ENCODE measurements at places on chromosomes 1 and 21.

DNA sequence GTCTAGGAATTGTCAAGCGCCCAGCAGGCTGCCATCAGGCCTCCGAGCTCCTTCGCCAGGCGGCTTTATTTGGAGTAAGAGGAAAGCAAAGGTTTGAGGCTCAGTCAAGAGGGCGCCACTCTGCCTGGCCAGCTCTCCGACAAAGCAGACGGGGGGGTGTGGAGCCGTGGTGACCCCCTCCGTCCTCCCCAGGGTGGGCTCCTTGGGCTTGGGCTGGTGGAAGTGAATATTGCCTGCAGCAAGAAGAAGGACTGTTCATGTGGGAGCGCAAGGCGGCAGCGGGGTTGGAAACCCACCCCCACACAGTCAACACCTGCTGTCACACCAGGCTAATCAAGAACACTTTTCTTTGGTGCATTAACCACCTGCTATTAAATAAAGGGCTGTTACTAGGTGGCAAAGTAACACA is 14.6 kb downstream of the EPHX1 start:
- DNase-seq = no peak

- no peak for DNase-seq
Measured at GRCh38 chr1:239250353-239251035, 135.9 kb upstream of the CHRM3 start.

DNA sequence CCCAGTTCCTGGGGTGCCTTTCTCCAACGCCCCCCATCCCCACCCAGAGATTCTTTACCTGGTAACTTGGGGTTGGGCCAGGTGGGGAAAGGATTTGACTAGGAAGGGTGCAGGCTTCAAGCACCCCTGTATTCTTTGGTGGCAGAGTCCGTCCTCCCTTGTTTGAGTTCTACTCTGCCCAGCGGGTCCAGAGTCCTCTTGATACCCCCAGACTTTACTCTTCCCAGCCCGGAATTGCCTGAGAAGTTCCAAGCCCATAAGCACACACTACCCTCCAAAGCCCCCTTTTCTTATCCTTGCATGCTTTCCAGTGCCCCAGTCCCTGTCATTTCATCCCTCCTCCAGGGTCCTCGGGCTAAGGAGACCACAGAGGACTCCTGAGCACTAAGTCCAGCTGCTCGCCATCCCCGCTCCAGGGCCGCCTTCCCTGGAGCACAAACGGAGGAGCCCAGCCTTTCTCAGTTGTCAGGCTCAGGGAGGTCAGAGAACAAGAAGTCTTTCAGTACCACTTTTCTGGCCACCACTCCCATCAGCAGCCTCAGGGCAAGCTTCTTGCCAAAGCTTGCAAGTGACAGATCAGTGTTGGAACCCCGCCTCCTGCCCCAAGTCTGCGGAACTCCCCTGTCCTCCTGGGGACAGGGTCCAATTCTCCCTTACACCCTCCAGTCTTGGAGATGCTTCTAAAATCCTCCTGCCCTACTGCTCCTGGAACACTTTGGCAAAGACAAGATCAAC is 12.2 kb downstream of the SLC45A3 start:
- no peak for DNase-seq

DNA sequence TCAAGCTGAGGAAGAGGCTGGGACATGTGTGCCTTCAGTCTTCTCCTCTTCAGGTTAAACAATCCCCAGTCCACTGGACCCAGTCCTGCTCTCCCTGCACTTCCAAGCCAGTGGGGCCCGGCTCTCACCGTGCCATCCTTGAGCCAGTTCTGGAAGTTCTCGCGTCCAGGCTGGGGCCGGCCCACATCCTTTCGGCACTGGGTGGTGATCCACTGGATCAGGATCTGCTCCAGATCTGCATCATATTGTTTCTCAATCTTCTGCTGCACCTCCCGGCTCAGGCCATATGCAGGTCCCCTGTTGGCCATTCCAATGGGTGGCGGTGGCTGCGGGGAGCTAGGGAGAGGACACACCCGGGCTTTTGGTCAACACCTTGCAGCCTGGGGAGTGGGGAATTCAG is 5.1 kb downstream of the TAGLN2 start:
- DNase-seq = no peak

DNA sequence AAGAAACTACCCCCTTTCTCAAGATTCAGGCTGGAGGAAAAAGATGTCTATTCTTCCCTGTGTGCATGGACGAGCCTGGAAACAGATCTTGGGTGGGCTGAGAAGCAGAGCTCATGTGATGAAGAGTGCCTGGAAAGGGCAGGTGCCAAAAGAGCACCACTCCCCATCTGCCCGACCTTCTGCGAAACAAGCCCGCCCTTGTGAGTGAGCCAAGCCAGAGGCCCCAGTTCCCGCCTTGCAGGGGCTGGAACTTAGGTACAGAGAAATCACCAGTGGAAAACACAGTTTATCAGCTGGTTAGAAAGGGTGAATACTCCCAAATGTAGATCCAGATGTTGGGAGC is 26.7 kb upstream of the A3GALT2 start:
- no peak for DNase-seq

DNA sequence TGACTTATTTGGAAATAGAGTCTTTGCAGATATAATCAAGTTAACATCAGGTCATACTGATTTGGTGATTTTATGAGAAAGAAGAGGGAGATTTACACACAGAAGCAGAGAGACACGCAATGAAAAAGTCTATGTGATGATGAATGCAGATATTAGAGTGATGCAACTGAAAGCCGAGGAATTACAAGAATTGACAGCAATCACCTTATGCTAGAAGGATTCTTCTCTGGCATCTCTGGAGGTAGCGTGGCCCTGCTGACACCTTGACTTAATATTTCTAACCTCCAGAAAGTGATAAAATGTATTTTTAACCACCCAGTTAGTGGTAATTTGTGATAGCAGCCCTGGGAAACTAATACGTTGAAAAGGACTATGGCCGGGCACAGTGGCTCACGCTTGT is 14.2 kb upstream of the CFH start:
- DNase-seq = no peak

DNA sequence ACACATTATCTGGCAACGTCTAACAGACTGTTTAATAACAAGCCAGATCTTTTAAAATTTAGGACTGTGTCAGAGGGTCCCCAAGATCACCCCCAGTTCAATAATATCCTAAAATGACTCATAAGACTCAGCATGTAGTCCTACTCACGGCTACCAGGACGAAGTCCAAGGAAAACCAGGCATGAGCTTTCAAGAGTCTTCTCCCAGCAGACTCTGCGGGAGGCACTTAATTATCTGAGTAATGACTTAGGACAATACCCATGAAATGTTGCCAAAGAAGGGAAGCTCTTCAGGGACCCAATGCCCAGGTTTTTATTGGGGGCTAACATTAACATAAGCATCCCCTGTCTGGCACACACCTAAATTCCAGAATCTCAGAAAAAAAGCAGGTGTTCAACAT is 7.0 kb downstream of the HFM1 start:
- no peak for DNase-seq

- no peak for DNase-seq
Measured at GRCh38 chr1:194194724-194195123, 1008.3 kb upstream of the B3GALT2 start.

GRCh38 chr1:8348777-8349472 is 31.0 kb downstream of the SLC45A1 start:
- DNase-seq = peak; percentile 47

- no peak for DNase-seq
Measured at GRCh38 chr1:65524931-65525265, 104.4 kb downstream of the LEPR start.

- DNase-seq = peak; percentile 32
Measured at GRCh38 chr1:29259802-29260441, 23.6 kb downstream of the PTPRU start.

- no peak for DNase-seq
Measured at GRCh38 chr21:15289896-15290841, 225.4 kb upstream of the NRIP1 start.

- no peak for DNase-seq
Measured at GRCh38 chr1:167663002-167663772, 33.2 kb downstream of the RCSD1 start.

DNA sequence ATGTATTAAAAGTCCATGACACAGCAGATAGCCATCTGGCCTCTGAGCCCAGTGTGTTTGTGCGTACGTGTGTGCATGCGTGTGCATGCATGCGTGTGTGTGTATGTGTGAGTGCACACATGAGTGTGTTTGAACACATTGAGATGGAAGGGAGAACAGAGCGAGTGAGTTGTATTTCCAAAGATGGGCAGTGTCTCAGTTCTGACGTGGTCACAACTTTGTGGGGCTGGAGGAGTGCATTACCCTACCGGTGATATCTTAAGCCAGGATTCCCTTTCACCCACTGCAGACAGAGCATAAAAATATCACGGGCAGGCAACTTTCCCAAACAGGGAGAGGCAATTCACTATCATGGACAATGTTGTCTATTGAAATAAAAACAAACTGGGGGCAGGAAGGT is 27.8 kb downstream of the IRF2BP2 start:
- DNase-seq = no peak

DNA sequence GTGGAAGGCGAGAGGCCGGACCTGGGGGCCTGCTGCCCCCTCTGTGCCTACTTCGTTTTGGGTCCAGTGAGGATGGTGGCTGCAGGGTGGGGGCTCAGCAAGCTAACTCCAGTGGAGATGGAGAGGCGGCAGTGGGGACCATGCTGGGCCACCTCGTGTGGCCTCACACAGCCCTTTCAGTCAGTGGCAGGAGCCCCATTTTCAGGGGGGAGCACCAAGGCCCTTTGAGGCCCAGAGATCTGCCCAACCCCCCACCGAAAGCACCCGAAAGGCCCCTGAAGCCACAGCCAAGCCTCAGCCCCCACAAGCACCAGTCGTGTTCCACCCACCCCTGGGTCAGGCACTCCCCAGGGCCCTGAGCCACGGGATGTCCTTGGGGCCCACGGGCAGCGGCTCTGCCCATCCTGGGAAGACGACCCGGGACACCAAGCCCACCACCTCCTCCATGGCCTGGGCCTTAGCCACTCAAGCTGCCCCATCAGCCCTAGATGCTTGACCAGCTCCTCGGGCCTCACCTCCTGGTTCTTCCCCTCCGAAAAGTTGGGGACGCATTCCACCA is 345 bp downstream of the FTCD start:
- DNase-seq = no peak

DNA sequence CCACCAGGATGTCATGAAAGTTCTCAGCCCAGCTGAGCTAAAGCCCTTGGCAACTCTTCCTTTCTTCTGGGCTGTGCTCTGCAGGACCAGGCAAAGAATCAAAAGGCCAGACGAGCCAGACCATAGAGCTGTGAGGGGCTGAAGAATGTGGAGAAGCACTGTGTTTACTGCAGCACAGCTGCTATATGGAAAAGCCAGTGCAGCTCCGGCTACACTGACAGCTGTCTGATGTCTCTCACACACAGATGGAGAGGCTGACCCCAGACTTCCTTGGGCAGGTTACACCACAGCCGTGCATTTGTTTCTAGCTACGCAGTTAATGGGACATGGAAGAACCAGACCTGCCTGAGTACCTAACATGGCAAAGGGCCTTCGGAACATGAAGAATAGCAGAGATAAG is 40.3 kb downstream of the CD247 start:
- no peak for DNase-seq

DNA sequence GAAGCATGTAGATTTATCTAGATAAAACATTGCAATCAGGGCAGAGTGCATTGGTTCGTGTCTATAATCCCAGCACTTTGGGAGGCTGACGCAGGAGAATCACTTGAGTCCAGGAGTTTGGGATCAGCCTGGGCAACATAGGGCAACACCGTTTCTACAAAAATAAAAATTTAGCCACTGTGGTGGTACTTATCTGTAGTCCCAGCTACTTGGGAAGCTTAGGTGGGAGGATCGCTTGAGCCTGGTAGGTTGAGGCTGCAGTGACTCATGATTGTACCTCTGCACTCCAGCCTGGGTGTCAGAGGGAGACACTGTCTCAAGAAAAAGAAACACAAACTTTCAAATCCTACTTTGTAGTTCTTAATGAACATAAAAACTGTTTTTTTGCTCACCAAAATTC is 64.2 kb upstream of the RCC1 start:
- DNase-seq = no peak

GRCh38 chr1:92446546-92446945 is 40.2 kb downstream of the GFI1 start:
- DNase-seq = no peak

DNA sequence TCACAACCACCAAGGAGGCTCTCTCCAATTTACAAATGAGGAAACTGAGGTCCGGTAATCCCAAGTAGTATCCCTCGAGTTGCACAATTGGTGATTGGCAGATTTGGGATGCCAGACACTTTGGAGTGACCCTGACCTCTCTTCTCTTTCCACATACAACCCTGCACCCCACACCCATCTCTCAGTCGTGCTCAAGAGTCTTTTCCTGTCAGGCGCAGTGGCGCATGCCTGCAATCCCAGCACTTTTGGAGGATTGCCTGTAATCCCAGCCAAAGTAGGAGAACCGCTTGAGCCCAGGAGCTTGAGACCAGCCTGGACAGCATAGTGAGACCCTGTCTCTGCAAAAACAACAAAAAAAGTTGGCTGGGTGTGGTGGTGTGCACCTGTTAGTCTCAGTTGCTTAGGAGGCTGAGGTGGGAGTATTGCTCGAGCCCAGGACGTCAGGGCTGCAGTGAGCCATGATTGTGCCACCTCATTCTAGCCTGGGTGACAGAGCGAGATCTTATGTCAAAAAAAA is 91.1 kb upstream of the LPGAT1 start:
- DNase-seq = no peak

- no peak for DNase-seq
Measured at GRCh38 chr1:107724648-107725047, 240.3 kb downstream of the VAV3 start.

GRCh38 chr1:34924759-34925555 is 4.5 kb downstream of the DLGAP3 start:
- peak; percentile 33 for DNase-seq

GRCh38 chr1:97145321-97145956 is 423.9 kb downstream of the PTBP2 start:
- DNase-seq = no peak

GRCh38 chr1:156813750-156814570 is 2.7 kb downstream of the SH2D2A start:
- peak; percentile 65 for DNase-seq

DNA sequence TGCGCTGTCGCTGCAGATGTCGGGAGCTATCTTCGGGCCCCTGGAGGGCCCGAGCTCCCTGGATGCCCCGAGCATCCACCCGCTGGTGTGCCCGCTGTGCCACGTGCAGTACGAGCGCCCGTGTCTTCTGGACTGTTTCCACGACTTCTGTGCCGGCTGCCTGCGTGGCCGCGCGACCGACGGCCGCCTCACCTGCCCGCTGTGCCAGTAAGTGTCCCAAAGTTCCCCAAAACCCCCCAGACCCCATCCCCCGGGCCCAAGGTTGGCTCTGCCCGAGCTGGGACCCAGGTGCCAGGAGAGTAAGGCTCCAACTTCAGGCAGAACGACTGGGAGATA is 569 bp downstream of the RNF207 start:
- DNase-seq = no peak

GRCh38 chr21:21196848-21197247 is 198.6 kb downstream of the NCAM2 start:
- no peak for DNase-seq

GRCh38 chr1:17067465-17068240 is 13.8 kb upstream of the SDHB start:
- no peak for DNase-seq

DNA sequence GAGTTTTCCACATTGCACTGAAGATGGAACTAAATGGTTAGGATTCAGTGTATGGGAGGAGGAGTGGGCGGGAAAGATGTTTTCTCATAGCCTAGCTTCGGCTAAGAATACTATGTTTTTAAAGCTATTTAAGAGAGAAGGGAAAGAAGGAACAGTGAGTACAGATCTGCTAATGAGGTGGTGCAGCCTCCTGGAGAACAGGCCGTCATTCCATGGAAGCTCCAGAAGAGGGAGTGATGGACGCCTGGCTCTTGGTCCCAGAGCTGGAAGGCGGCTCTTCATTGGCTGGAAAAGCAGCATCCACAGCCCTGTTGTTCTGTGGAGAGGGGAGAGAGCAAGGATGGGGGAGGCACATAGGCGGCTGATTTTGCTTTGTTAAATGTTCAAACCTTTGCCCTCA is 6.9 kb downstream of the CAMK1G start:
- no peak for DNase-seq

Data from T-helper 2 cell treated with Interferon-gamma antibody and Interleukin-4, amounts not matched to agents 5 μg/mL and 100 μg/mL, for 36 hours (primary cell).